IPS DF 19.7 (cell line): ENCODE measurements at places on chromosomes 7 and 10.

DNA sequence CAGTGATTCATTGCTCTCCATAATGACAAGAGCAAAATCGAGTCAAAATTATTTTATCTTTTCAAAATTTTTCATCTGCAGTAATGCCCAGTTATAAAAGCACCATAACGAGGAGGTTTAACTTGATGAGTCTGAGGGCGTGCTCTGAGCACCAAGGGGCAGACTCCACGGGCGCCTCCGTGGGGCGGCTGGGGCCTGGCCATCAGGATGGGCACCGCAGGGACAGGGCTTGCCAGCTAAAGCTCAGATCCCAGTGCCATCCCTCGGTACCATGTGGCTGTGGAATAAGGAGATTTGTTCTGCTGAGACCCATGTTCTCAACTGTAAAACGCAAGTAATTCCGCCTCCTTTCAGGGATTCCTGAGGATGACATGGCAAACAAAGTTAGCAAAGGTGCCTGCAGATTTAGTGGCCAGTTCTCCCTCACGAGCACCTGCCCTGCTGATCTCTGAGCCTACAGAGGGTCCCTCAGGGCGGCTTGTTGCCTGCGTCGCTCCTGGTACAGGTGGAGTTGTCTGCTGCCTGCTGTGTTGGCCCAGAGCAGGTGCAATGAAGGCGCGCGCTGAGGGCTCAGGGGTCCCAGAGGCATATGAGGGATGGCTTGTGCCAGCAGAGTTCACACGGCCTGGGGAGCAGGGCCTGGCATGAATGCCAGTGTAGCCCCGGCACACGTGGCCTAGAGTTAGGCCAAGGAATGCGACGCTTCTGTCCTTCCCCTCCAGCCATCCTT lies 584.4 kb downstream of the TCERG1L start:
- no peak for DNase-seq

DNA sequence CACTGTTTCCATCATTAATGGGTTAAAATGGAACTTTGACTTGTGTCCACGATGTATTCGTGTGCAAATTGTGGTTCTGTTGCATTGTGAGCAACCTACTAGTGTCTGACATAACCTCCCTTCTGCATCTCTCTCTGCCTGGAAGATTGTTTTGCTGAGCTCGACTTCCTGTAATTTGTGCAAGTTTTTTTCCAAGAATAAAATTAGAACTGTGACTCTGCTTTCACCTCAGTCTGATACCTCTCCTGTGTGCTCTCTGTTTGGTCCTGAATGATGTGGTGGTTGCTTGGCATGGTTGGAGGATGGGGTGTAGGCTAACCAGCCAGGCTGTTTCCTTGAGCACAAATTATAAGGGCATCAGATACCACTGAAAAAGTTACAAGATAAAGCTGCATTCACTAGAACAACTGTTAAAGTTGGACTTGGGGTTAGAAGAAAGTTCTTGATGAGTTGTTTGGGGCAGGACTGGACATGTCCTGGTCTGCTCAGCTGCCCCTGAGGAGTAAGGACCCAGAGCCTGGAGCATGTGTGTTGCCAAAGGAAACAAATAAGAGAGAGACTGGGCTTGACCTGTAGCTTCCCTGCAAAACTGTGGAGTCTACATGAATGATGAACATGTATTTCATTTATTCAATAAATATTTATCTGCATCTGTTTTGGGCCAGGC lies 1.9 kb upstream of the VOPP1 start:
- DNase-seq: no peak

- no peak for DNase-seq
Observed at GRCh38 chr7:91285696-91286355, 21.6 kb downstream of the FZD1 start.

DNA sequence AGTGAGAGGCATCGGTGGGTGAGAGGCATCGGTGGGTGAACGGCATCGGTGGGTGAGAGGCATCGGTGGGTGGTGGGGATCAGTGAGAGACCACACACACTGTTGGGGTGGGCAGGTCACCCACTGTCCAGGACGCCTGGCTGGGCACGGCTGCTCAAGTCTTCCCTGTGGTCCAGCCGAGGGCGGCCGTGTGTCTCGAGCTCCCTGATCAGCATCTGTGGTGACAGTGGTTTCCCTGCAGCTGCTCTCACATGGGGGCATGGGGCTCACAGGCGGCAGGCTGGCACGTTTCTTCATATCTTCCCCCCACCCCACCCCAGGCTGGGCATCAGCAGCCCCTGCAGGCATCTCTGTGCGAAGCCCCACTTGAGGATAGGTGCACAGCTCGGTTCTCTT lies 78.2 kb downstream of the NKX6-2 start:
- no peak for DNase-seq

DNA sequence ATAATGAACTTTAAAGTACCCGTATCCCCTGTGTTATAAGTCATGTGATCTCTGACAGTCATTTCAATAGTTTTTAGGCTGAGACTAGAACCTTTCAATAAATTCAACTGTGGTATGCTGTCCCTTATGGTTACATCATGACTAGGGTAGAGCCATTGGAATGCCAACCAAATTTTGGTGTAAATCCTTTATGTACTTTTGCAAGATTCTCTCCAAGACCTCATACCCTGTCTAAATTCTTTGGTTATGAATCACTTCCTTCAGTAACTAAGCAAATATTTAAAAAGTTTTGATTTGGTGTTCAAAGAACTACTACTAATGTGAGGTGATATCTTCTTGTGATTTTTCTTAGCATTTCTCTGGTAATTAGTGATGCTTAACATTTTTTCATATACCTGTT lies 20.8 kb upstream of the OR6B1 start:
- no peak for DNase-seq

GRCh38 chr7:68688416-68689086 lies 909.7 kb upstream of the AUTS2 start:
- DNase-seq: no peak

DNA sequence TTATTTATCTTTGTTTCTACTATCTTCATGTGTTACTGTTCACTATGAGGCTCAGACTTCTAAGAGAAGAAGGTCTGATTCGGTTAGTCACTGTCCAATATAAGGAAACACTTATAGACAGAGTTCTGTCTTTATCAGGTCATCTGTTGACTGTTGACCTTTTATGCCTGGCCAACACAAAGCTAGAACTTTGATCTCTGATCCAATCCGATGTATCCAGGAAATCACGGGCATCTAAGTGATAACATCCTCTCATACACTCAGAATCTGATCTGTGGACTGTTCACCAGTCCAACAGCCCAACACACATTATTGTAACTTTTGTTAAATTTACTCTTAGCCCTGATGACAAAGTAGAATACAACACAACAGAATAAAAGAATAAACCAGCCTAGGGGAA lies 114.6 kb downstream of the SRI start:
- no peak for DNase-seq

DNA sequence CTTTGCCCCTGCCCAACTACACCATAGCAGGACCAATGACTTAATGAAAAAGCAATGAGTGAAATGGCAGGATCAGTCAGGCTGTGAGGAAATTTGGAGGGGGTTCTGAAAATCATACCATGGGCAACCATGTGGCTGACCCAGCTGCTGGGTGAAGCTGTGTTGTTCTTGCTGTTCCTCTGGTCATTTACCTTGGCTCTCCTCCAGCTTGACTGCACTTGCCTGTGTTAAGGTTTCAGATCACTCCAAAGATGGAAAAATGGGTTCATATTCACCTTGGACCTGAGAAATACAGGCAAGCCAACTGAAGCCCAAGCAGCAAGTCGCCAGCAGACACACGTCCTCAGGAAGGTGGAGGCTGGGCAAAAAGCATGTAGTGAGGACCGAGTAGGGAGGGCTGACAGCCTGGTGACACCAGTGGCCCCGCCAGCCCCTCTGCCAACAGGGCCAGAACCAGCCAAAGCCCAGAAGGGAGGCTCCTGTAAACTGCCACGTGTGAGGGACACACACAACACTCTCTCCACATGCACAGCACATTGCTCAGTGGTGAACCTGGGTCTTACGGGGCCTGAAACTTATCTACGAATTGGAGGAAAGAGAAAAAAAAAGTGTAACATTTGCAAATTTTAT lies 40.1 kb downstream of the PARP12 start:
- no peak for DNase-seq

GRCh38 chr10:3772361-3773171 lies 12.4 kb downstream of the KLF6 start:
- no peak for DNase-seq

DNA sequence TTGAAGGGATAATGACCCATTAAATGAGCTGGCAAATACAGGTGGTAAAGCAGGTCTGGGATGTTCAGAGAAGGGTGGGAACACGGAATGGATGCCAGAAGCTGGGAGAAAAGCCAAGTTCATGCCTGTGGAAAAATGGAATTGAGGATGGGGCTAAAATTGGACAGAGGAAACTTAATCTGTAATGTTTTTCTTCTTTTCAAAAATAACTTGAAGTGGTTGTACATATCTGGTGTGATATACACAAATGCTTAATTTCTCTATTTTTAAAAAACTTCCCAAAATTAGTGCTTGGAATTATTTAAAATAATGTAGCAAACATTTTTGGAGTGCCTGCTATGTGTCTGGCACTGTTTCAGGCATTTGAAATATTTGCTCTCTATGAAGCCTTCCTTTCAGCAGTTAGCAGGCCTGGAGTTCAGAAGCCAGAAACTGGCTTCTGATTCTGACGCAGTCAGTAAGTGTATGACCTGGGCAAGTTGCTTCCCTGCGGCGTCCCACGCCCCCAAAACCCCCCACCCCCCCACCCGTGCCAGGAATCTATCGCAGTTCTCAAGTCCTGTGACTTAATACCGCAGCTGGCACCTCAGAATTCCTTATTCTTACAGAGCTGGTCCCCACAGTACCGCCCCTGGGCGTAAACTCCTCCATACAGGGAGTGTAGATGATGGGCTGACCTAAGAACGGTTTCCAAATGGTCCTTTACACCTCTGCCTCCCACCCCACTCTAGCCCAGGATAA lies 828 bp upstream of the MALSU1 start:
- no peak for DNase-seq

- no peak for DNase-seq
Observed at GRCh38 chr10:84938117-84938905, 609.9 kb downstream of the CCSER2 start.

- DNase-seq: no peak
Observed at GRCh38 chr7:56040730-56041129, 10.5 kb downstream of the PSPH start.

DNA sequence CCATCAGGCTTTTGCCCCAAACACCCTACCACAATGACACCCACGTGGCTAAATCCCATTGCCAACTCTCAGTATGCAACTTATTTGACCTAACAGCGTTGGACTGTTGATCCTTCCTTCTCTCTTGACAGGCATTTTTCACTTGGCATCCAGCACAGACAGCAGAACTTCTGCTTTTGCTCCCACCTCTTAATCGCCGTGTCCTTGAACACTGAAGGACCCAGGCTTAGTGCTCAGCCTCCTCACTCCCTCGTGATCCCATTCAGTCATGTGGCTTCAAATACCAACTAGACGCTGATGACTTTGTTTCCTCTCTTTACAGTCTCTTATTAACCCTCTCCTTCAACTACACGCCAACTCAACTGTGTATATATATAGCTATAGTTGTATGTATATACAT lies 25.0 kb downstream of the ZFAND2A start:
- DNase-seq: no peak

GRCh38 chr10:111429288-111430028 lies 352.6 kb downstream of the ADRA2A start:
- no peak for DNase-seq

DNA sequence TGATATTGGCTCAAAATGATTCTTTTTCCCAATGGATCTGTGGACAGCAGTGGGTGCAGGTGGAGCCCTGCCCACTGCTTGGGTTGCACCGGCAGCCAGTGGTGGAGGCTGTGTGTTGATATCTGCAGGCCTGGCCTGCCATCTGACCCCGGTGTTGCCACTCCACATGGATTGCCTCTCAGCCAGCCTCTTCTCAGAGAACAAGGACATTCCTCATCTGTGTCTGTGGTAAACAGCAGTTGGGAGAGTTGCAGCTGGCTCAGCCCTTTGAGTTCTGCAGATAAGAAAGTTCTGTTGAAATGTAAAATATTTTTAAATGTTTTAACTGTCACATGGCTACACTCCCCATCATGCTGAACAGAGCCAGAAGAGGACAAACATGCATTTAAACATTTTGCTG lies 374.9 kb upstream of the CELF2 start:
- no peak for DNase-seq

DNA sequence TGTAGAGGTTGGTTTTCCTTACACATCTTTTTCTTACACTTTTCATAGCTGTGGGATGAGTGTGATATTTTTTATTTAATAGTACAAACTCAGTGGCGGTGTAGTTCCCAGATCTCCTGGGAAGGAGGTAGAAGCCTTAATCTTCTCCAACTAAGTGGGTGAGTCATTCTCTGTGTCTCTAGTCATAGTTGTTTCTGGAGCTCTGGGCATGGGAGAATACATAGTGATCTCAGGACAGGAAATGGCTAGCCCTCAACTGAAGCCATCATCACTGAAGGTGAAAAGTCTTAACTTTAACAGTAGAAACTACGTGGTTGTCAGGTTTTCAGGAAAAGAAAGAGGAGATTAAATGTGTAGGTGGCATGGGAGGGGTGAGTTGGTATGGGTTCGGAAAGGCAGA lies 319.4 kb upstream of the FZD8 start:
- no peak for DNase-seq

DNA sequence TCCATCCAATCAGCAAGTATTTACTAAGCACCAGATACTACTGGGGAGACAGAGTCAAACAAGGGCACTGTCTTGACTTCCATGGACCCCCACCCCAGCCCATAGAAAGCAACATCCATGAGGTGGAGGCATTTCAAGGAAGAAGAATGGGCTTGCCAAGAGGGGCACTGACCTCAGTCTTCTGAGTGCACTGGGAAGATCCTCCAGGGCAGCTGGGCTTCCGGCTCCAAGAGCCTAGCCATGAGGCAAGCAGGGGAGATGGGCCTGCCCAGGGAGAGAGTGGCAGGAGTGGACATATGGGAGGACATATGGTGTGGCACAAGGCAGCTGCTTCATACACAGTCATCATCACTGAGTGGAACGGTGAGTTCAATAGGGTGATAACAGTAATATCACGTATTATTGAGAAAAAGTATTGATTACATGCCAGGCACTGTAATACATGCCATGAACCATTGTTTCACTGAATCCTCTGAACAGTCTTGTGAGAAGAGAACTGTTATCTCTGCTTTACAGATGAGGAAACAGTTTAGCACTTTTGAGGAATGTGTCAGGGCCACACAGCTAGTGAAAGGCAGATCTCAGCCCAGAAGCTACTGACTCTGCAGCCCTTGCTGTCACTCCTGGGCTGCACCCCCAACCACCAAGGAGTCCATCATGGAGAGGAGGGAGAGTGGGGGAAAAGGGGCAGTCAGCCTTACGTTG lies 331.7 kb upstream of the ZMIZ1 start:
- no peak for DNase-seq

DNA sequence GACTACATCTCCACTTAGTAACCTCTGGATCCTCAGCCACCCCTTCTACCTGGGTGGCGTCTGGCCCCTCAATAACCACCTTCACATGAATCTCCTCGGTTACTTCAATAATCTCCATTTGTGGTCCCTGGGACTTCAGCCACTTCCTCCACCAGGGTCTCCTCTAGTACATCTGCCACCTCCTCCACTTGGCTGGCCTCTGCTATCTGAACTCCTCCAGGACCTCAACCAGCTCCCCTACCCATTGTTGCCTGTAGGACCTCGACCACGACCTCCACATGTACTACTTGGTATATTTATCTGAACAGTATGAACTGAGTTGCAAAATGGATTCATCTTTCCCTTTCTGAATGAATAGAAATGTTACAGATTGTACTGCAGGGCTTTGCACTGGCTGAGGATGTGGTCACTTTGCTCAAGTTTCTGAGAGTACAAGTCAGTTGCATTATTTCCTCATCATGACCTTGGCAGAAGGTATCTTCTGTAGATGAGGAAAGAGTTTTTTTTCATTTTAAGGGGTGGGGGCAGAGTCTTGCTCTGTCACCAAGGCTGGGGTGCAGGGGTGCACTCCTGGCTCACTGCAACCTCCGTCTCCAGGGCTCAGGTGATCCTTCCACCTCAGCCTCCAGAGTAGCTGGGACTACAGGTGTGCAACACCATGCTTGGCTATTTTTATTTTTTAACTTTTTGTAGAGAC lies 36.0 kb downstream of the MAT1A start:
- no peak for DNase-seq
